ENCODE measurements at places on chromosomes 7 and 10.

DNA sequence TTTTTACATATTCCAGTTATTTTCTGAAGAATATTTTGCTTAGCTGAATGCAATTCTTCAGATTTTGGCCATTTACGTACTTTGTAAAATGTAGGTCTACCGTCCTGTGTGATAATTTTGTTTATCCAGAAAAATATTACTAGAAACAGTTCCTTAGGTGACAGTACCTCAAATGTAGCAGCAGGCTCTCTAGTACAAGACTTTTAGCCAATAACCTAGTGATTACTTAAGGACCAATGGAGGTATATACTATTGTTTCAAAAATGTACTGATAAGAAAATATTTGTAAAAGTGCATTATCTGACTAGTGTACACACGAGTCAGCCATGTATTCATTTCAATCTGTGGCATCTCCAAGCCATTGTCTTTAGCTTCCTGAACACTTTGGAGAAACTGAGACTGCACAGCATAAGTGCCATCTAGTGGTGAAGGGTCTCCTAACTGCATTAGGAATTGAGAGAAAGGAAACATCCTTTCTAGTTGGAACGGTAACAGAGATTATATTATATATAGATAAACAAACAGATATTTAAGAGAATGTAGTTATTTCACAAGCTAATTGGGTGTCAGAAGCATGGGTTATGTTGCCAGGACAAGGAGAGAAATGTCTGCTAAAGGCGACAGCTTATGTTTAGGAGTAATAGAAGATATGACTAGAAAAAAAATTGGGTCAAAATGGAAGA lies 23.7 kb downstream of the RTKN2 start:
- DNase-seq, result peak; percentile 59

- DNase-seq, result peak; percentile 96
These were observed 184.0 kb downstream of the ADAM12 start for GRCh38 chr10:126204320-126204719.

DNA sequence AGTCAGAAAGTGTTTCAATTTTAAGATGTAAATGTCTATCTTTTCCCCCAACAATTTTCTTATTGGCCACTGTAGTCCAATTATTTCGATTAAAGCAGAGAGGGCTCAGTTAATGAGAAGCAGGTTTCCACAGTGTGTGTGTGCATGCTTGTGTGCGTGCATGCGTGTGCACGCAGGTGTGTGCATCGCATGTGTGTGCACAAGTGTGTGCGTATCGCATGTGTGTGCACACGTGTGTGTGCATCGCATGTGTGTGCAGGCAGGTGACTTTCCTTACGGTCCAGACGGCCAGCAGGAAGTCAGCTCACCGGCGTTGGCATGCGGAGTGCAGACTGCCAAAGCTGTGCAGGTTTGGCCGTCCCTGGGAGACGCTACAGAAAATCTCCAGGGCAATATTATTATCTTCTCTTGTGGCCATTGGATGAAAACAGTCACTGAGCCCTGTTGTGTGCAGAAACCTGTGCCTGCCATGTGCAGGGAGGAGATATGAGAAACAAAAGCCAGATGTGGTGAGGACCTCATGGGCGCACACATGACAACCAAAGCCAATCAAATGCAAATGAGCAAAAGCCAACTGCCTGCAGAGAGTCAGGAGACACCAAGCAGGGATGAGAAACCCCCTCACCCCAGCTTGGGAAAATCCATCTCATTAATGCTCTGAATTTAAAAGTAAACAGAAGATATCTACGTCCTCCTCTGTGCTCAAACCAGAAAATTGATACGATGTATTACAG lies 70.4 kb downstream of the C10orf90 start:
- DNase-seq, result no peak

GRCh38 chr7:144653449-144653848 lies 182.4 kb downstream of the TPK1 start:
- no peak for DNase-seq

DNA sequence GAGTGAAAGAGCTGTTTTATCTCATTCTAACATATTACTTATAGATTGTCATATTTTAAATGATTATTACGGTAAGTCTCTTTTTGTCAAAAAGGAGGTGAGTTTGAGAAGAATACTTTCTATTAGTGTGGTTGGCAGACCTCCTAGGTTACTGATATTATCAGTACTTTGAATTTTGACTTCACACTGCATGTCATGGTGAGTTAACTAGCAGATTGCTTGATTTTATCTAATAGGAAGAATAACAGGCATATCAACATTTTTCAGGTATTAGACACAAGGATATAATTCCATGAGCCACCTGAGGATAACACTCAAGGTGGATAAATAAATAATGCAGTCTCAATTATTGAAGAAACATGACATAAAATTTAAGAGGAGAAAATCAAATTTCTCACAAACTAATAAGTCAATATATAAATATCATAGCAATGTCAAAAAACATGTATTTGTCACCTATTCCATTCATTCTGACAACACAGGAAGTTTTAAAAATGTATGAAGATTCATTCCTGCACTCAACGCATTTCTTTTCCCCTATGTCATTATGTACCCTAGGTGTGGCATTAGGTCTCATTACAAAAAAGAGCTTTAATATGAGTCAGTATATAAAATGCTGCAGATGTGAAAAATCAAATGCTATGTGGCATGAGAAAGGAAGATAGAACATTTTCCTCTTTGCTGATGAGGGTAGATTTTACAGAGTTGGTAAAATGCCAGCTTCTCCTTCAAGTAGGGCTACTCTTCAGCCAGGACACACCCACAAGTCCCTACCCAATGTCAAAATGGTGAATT lies 1621.6 kb downstream of the REEP3 start:
- DNase-seq, result no peak

DNA sequence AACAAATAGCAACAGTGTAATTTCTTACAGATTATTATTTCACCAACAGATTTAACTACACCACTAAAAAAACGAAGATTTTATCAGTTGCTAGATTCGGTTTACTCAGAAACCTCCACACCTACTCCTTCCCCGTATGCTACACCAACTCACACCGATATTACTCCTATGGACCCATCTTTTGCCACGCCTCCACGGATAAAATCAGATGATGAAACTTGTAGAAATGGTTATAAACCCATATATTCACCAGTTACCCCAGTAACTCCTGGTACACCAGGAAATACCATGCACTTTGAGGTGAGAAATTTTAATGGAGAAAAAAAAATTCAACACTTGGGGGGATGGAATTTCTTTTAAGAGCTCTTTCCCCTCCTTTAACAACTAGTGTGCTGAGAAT lies 92.5 kb downstream of the KMT2E start:
- DNase-seq, result no peak

DNA sequence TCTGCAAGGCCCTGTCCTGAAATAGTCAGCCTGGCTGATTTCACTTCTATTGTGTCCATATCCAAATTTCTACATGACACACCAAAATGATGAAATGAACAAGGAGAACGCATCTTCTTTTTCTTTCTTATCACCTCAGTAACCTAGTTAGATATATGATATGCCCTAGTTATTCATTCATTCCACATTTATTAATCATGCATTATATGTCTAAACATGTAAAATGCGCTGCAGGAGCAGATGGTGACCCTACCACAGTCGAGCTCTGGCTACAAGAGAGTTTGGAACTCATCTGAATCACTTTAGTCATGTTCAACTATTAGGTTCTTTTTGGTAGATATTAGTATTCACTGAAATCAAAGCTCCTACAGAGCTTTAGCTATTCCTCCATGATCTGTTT lies 31.8 kb upstream of the VPS41 start:
- no peak for DNase-seq

Data from RCC 7860 (cell line).